Activated naive CD8-positive, alpha-beta T cell treated with anti-CD3 and anti-CD28 coated beads, Interleukin-2, amount 50 U/mL, for 24 hours (primary cell): ENCODE measurements at places on chromosomes 2 and 18.

GRCh38 chr2:14424478-14425390 is 207.8 kb upstream of the LRATD1 start:
- no peak for DNase-seq

GRCh38 chr2:55861733-55862132 is 61.8 kb downstream of the EFEMP1 start:
- DNase-seq: no peak

DNA sequence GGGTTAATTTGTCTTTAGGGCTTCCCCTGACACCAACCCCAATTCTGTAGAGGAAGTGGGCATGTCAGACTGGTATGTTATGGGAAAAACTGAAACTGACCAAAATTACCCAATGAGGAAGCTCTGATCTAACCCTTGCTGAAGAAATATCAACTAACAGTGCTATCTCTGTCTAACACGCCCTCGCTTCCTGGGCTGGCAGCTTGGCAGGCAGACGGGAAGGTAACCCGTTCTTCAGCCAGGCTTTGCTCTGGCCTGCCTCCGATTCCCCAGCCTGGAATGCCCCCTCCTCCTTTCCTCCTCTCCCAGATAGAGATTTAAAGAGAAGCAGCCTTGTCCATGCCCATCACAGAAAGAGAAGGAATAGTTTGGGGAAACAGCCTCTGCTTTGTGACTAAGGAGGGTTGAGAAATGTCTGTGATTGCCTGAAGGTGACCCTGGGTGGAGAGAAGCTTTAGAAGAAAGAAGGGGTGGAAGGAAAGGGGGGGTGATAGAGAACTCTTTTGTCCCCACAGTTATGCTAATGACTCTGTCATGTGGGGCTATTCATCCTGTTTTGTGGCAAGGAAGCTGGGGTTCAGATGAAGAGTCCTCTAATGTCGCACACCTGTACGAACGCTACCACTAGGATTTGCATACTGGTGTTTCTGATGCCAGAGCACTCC is 15.4 kb downstream of the HK2 start:
- peak; percentile 35 for DNase-seq

GRCh38 chr2:2083113-2083758 is 247.8 kb downstream of the MYT1L start:
- DNase-seq: no peak

GRCh38 chr2:137178951-137179377 is 413.6 kb downstream of the THSD7B start:
- DNase-seq: no peak

- DNase-seq: no peak
Observed at GRCh38 chr2:225072444-225072843, 30.2 kb upstream of the DOCK10 start.

DNA sequence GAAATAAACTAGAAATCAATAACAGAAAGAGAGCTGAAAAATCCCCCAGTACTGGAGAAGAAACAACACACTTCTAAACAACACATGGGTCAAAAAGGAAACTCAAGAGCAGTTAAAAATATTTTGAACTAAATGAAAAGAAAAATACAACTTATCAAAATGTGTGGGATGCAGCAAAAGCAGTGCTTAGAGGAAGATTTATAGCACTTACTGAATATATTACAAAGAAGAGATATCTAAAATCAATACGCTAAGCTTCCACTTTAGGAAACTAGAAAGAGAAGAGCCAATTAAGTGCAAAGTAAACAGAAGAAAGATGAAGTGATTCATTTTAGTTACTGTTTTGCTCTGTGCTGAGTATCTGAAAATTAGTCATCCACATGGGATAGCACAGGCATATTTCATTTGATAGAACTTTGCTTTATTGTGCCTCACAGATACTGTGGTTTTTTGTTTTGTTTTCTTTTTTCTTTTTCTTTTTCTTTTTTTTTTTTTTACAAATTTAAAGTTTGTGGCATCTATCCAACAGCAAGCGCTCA is 17.0 kb downstream of the TGFA start:
- no peak for DNase-seq

GRCh38 chr2:36618381-36618780 is 20.4 kb upstream of the FEZ2 start:
- DNase-seq: peak; percentile 20

GRCh38 chr2:9771481-9772017 is 71.7 kb upstream of the TAF1B start:
- no peak for DNase-seq

GRCh38 chr18:8283891-8284585 is 325.2 kb upstream of the RAB12 start:
- DNase-seq: no peak

GRCh38 chr2:228474466-228474865 is 293.0 kb upstream of the SPHKAP start:
- no peak for DNase-seq

GRCh38 chr2:48316753-48317750 is 212.9 kb upstream of the STON1 start:
- DNase-seq: no peak

GRCh38 chr2:122543815-122544214 is 788.4 kb downstream of the TSN start:
- no peak for DNase-seq

DNA sequence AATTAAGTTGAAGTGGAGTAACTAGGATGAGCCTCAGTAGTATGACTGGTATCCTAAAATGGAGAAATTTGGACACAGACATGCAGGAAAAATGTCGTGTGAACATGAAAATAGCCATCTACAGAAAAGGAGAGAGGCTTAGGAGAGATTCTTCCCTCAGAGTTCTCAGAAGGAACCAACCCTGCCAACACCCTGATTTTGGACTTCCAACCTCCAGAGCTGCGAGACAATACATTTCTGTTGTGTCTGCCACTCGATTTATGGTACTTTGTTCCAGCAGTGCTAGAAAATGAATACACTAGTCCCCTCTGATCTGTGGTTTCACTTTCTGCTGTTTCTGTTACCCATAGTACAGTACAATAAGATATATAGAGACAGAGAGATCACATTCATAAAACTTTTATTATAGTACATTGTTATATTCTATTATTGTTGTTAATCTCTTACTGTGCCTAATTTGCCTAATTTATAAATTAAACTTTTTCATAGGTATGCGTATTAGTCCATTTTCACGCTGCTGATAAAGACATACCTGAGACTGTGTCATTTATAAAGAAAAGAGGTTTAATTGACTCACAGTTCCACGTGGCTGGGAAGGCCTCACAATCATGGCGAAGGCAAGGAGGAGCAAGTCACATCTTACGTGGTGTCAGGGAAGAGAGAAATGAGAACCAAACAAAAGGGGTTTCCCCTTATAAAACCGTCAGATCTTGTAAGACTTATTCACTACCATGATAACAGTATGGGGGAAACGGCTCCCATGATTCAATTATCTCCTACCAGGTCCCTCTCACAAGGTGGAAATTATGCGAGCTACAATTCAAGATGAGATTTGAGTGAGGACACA is 41.3 kb downstream of the PLEKHA3 start:
- DNase-seq: no peak

DNA sequence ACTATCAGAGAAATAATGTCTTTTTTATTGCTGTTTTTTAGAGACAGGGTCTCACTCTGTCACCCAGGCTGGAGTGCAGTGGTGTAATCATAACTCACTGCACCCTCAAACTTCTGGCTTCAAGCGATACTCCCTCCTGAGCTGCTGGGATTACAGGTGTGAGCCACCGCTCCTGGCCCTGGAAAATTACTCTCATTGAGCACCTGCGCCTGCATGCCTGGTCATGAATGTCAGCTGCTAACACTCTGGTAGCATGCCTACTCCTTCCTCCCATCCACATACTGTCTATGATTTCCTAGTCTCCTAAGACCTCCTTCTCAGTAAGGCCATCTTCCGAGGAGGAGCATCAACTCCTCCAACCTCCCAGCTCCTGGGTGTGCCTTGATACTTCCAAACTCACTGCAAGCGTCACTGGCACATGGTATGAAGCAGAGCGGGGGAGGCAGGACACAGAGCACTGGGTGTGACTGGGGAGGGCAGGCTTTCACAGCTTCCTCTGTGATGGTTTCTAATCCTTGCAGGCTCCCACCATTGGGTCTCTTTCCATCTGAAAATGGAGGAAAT is 1.6 kb upstream of the MAP2 start:
- no peak for DNase-seq

GRCh38 chr2:66428986-66429612 is 5.8 kb upstream of the MEIS1 start:
- no peak for DNase-seq

GRCh38 chr2:123695426-123695825 is 329.7 kb upstream of the CNTNAP5 start:
- no peak for DNase-seq

- no peak for DNase-seq
Observed at GRCh38 chr2:138239902-138240491, 261.6 kb upstream of the SPOPL start.

- no peak for DNase-seq
Observed at GRCh38 chr2:202682274-202682673, 47.5 kb downstream of the FAM117B start.

DNA sequence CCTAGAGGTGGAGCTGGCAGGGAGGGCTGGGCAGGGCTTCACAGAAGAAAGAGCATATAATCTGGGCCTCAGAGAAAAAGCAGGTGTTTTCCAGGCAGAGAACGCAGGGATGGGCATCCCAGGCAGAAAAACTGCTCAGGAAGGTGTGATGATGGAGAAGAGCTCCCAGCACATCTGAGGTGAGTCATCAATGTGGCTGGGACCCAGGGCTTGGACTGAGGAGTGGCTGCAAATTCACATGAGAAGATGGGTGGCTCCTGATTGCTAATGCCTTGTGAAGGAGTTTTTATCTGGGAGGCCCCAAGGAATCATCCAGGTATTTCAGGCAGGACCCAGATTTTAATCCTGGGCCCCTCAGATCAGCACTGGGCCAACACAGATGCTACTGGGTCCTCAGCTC is 10.2 kb downstream of the IL1F10 start:
- DNase-seq: no peak

GRCh38 chr2:29452036-29452435 is 336.8 kb downstream of the CLIP4 start:
- DNase-seq: no peak

GRCh38 chr2:241069821-241070281 is 32.2 kb downstream of the MTERF4 start:
- no peak for DNase-seq

DNA sequence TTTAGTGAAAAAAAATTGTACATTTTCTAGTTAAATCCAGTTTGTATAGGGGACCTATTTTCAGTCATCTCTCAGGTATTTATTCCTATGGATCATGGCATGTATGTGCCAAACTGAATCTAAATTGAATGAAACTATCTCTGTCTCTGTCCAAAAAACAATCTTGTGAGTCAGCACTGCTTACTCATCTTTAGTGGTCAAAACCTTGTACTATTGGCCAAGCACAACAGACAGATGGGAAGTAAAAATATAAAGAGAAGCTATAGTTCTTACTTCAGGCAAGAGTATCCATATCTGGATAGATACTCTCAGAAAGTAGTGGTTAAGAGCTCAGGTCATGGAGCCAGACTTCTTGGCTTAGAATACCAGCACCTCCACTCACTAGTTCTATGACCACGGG is 76.0 kb upstream of the KLHL14 start:
- no peak for DNase-seq

- DNase-seq: no peak
Observed at GRCh38 chr2:113181258-113182051, 7.7 kb downstream of the PSD4 start.

DNA sequence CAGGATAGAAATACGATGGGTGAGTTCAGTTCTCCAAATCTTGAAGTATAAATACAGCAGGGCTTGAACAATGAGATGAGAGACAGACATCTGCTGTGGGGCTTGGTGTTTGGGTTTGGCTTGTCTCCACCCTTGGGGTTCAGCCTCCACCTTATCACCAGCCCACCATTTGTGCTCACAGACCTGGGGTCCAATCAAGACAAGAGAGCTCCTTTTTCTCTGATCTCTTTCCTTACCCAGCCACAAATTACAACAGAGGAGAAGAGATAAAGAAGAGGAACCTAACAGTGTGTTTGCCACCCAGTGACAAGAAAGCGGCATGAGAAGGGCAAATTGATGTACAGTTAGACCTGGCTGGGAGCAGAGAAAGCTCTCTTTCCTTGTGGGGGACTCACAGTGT is 204.5 kb upstream of the CXCR4 start:
- DNase-seq: no peak

DNA sequence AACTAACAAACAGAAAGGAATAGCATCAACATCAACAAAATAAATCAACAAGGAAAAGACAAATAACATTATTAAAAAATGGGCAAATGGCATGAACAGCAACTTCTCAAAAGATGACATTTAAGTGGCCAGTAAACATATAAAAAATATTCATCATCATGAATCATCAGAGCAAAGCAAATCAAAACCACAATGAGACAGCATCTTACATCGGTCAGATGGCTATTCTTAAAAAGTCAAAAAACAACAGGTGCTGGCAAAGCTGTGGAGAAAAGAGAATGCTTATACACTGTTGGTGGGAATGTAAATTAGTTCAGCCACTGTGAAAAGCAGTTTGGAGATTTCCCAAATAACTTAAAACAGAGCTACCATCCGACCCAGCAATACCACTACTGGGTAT is 327.1 kb downstream of the CMPK2 start:
- no peak for DNase-seq

- DNase-seq: no peak
Observed at GRCh38 chr2:429575-430254, 141.8 kb upstream of the ALKAL2 start.

- DNase-seq: no peak
Observed at GRCh38 chr2:25215232-25215631, 46.9 kb upstream of the POMC start.

- no peak for DNase-seq
Observed at GRCh38 chr2:71380665-71381064, 49.1 kb downstream of the ZNF638 start.
